Common myeloid progenitor, CD34-positive (primary cell): ENCODE measurements at places on chromosomes 3 and 15.

- DNase-seq: no peak
Measured at GRCh38 chr3:58043933-58044332, 35.7 kb downstream of the FLNB start.

DNA sequence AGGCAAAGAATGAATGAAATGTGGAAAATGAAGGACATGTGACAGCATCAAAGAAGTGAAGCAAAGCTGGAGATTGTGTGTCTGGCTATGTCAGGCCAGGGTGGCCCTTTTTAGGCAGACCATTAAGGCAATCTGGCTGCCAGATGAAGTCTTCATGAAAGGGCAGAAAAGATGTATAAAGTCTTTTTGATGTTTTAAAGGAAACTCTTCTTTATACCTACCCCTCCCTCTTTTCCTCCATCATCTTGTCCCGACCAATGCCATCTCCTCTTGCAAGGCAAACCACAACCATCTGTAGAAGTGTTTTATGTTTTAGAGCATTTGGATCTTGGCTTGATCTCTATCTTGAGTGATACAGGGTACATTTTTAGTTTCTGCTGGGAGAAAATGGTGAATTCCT lies 259.2 kb downstream of the LSAMP start:
- DNase-seq: no peak

DNA sequence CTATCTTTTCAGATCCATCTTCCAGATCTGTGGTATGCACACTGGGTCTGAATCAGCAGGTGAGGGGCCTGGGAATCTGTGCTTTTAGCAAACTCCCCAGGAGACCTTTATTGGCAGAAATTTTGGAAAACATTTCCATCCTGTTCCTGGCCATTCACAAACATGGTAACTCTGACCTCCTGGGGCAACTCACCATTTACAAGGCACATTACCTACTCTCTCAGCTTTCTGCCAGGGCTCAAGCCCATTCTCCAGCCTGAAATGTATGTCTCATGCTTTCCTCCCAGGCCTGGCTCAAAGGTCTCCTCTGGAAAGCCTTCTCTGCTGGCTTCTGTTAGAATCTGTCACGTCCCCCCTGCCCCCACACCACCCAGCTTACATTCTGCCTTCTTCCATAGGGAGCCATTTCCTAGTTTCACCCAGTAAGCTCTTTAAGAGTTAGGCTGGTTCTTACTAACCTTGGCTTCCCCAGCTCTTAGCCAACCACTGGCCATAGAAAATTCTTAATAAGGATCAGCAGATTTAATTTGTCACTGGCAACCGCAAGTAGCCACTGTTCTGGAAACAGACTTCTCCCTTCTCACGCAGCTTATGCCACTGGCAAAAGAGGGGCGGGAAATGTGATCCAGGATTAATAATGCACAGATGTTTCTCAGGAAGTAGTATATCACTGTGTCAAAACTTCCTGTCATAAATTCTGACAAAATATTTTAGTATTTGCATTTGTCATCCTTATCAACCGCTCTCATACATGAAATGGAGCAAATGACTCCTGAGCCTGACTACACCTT lies 55.0 kb downstream of the RORA start:
- peak; percentile 90 for DNase-seq

- no peak for DNase-seq
Measured at GRCh38 chr3:86416334-86416733, 574.6 kb downstream of the VGLL3 start.

GRCh38 chr15:90650117-90650955 lies 66.8 kb upstream of the BLM start:
- peak; percentile 83 for DNase-seq

GRCh38 chr3:112390783-112391641 lies 58.1 kb downstream of the CD200 start:
- DNase-seq: no peak

- DNase-seq: no peak
Measured at GRCh38 chr3:7752005-7752404, 749.6 kb upstream of the LMCD1 start.

GRCh38 chr3:118348169-118348557 lies 686.5 kb downstream of the IGSF11 start:
- no peak for DNase-seq

DNA sequence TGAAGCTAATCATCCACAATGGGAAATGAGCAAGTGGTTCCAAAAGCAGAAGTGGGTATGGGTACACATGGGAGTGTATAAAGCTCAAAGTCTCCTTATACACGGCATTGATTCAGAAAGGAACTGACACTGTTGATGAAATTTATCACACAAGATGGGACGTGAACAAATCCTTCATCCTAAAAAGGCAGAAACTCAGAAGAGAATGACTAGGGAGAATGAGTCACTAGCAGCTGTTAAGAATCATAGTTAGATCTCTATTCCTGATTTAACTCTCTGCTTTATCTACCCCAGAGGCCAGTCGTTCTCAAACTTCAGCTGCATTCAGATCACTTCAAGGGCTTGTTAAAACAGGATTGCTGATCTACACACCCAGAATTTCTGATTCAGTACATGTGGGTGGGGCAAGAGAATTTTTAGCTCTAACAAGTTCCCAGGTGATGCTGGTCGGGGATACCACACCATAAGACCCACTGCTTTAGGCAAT lies 97.7 kb upstream of the PHLDB2 start:
- DNase-seq: peak; percentile 78

DNA sequence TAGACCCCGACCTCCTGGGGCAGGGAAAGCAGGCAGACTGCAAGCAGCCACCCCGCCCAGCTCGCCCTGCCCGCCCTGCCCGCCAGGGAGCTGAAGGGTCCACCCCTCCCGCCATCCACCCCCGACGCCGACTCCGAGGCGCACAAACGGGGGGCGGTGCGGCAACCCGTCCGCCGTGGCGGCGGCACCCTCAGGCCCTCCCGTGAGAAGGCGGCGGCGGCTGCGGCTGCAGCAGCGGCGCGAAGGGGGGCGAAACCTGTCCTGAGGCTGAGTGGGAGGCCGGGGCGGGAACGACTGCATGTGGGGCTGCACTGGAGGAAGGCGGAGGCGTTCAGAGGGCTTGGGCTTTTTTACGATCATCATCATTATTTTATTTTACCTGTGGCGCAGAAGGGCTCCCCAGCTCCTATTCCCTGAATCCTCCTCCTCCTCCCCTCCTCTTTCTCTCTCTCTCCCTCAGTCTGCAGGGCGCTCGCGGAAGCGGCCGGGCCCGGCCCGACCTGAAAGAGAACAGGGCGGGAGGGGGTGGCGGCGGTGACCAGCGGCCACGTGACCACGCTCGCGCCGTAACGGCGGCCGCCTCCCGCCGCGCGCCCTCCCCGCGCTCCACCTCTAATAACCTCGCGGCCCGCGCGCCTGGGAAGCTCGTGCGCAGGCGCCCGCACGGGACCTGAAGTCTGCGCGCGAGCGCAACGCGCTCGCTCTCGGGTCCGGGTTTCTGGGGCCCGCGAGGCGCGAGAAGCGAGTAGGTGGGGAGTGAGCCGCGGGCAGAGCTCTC lies at the start of gene TBC1D5:
TBC1D5 (minus strand) TSS at position 530 of the 778 bp plus-strand sequence. CDS start 234,061 bp downstream, outside the sequence.
- peak; percentile 98 for DNase-seq

GRCh38 chr3:80754969-80755368 lies 987.2 kb upstream of the ROBO1 start:
- no peak for DNase-seq

DNA sequence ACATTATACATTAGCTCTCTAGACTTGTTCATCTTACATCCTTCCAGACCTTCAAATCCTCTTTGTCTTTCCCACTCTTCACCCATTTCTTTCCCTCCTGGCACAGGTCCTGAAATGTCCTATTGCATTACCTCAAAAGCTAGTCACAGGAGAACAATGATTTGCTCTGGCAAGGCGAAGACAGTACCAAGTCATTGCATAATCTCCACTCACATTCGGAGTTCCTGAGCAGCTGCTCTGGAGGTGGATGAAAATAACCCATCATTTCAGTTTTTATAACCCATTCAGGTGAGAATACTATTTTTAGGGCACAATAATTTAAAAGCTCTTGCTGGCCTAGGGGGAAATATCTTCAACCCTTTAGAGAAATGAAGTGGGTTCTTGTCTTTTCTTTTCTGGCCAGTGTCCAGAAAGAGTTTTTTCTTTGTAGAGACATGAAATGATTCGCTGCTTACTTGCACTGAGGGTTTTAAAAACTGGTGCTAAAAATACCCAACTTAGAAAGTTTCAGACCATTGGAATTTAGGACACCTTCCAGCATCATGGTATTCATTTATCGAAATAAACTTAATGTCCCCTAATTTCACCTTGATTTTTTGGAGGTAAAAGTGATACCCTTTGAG lies 23.4 kb upstream of the DYNC1LI1 start:
- DNase-seq: no peak

- no peak for DNase-seq
Measured at GRCh38 chr3:156761713-156762451, 64.3 kb upstream of the LEKR1 start.

DNA sequence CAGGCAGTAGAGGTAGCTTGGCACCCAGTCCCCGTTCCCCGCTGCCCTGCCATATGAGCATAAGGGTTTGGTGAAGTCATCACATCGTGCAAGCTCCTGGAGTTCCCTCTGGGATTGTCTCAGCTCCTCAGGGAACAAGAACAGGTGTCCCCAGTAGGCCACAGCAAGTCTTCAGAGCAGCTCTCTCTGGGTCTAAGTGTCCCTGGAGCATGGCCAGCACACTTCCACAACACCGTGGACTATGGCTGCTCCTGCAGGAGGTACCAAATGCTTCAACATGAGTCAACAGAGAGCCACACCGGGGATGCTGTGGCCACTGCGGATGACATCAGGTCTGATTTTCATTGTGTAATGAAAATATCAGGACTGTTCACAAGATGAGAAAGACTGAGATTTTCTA lies 23.1 kb downstream of the ABHD6 start:
- peak; percentile 8 for DNase-seq

GRCh38 chr15:67819636-67820035 lies 5.7 kb upstream of the SKOR1 start:
- DNase-seq: no peak

DNA sequence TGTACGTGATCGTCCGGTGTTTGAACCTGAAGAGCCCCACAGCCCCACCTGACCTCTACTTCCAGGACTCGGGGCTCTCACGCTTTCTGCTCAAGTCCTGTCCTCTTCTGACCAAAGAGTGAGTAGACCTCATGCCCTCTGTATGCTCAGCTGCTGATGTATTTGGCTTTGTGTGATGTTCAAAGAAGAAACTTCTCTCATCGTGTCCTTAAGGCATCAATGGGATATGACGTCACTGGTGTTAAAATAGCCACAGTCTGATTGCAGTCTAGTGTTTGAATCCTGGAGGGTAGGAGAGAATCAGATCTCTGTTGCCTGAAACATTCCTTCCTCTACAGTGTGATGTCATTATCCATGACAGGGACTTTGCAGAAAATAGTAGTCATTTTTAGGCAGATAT lies 28.1 kb downstream of the ABHD2 start:
- no peak for DNase-seq

DNA sequence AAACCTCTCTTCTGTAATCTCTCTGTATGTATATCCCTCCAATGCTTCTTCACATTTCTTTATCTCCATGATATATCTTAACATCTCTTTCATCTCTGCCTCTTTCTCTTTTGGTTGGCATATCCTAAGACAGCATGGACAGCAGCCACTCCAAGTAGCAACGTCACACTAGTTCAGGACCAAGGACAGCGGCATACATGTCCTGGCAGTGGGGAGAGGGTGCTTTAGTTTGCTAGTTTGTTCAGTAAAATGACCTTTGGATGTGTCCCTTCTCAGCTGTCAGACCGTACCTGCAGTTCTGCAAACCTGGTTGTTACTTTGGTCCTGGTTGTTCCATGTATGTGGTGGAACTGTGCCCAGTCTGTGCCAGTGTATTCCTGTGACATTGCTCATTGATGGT lies 225.6 kb upstream of the ROPN1 start:
- peak; percentile 89 for DNase-seq

DNA sequence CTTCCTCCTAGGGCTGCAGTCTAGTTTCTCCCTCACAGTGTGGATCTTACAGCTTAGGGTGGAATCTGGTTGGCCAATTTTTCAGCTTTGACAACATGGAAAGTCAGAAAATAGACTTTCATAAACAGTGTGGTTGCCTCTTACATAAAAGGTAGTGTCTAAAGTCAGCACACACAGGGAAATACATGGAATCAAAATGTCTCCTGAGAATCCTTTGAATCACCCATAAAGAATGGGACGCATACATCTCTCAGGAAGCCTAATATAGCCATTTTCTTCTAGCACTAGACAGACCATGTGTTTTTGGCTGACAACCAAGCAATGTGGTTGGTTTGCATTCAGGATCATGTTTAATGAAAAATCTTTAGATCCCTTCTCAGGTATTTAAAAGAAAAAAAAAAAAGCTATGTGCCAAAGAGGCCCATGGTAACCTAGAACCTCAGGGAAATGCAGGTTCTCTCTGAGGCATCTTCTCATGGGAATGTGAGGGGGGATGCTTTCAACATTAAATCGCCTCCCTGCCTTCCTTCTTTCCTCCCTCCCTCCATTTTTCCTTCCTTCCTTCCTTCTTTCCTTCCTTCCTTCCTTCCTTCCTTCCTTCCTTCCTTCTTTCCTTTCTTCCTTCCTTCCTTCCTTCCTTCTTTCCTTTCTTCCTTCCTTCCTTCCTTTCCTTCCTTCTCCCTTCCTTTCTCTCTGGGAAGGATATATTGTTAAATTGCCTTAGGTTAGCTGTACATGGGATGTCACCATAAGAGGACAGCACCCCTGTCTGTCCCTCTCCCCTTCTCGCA lies 34.3 kb upstream of the ZBTB38 start:
- DNase-seq: no peak

GRCh38 chr3:46907271-46907670 lies 29.8 kb downstream of the PTH1R start:
- DNase-seq: no peak

DNA sequence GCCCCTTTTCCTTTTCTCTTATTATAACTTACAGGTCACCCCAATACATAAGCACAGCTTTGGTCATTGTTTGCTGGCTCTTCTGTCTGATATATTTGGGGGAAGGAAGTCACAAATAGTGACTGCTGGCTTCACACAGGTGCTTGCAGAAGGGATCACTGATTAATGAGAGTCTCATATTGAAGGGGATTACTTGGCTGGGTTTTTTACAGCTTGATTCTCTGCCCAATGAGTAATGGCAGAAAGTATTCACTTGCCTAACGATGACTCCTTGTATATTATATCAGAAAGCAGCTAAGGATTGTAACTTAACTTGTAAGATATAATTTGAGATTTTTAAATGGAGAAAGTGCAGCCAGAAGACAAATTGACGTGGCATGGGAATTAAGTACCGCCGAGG lies 119.3 kb upstream of the PFN2 start:
- DNase-seq: no peak

- no peak for DNase-seq
Measured at GRCh38 chr15:84797212-84797611, 19.9 kb upstream of the ALPK3 start.

GRCh38 chr3:197874064-197874463 lies 75.9 kb upstream of the RPL35A start:
- DNase-seq: no peak

- no peak for DNase-seq
Measured at GRCh38 chr3:17800232-17800631, 57.8 kb upstream of the TBC1D5 start.
